ENCODE measurements at places on chromosomes 13 and 19. TPM values are rescaled to one million over a fixed set of nuclear protein-coding genes. Genes with fewer than 3 reads are reported as not detected.

ZNF582 gene
- 0.20 TPM for total RNA-seq

COG3 gene
- 27.7 TPM for total RNA-seq

PSG11 gene
- total RNA-seq = not detected

LILRA1 gene
- not detected for total RNA-seq

ZNF730 gene
- 27.9 TPM for total RNA-seq

WDR87 gene
- total RNA-seq = 0.09 TPM

SLC6A16 gene
- 15.8 TPM for total RNA-seq

TNFSF9 gene
- total RNA-seq = 16.1 TPM

TRPC4 gene
- total RNA-seq = not detected

GRCh38 chr13:29594303-29594709 lies 1.2 kb downstream of the SLC7A1 start:
- peak; percentile 68 for DNase-seq

GRCh38 chr13:30255696-30256095 lies 51.7 kb downstream of the KATNAL1 start:
- no peak for DNase-seq

DNA sequence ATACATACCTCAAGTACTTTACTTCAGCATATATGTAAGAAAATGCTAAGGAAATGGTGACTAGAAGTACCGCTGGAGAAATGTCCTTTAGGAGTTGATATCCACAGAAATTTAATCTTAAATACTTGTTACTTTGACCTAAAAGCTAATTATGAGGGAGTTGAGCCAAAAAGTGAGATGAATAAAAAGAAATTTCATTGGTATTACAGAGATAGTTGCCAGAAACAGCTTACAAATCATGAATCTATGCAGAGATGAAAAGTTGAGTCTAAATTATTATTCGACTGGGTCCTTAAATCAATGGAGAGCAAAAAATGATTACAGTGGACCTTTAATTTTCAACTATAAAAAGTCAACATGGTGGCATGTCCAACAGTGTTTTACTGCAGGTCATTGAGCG lies 160.9 kb downstream of the MZT1 start:
- DNase-seq = no peak

DNA sequence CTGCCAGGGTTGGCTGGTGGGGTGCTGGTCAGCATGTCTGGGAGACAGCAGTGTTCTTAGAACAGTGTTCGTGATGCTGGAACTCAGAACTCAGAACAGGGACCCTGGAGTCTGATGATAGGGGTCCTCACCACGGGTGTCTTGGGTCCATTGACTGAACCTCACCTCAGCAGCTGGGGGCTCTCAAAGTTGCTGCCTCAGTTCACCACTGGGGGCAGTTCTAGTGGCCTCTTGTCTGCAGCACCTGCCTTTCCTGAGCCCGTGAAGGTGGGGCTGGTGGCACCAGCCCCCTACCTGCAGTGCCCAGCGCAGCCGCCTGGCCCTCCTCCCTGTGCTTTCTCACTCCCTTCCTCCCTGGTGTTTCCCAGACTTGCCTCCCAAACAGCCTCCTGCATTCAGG lies 28.5 kb downstream of the SAFB start:
- no peak for DNase-seq

DNA sequence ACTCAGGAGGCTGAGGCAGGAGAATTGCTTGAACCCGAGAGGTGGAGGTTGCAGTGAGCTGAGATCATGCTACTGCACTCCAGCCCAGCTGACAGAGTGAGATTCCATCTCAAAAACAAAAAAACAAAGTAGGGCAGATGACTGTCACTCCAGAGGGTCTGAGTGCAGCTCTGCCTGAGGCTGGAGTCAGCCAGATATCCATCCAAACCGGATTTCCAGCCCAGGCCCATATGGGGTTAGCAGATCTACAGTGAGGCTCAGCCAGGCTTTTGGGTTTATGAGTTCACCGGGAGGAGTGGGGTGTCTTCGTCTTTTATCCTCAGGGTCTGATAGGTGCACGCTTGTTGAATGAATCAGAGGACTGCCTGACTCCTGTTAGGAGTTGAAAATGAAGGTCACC lies 19.0 kb downstream of the LAMP1 start:
- no peak for DNase-seq

DNA sequence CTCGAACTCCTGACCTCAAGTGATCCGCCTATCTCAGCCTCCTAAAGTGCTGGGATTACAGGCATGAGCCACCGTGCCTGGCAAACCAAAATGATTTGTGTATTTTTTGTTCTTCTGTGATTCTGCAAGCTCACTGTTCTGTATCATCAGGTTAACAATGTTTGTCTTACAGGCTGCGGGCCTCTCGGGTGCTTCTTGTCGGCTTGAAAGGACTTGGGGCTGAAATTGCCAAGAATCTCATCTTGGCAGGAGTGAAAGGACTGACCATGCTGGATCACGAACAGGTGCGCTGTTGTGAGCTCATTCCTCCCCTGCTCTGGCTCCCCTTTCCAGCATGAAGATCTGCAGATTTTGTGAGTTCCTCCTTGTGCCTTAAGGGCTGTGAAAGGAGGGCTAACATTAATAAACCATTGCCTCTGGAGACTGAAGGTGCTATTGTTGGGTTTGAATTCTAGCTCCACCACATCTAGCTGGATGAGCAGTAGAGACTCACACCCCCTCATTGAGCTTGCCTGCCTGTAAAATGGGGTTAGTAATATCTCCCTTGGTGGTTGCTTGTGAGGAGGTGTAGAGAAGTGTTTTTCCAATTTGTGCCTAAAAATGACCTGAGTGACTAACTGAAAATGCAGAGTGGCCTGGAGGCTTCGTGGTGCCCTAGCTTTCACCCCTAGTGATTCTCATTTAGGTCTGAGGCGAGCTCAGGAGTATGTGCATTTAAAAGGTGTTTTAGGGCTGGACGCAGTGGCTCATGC lies 12.9 kb downstream of the SAE1 start:
- DNase-seq = no peak

DNA sequence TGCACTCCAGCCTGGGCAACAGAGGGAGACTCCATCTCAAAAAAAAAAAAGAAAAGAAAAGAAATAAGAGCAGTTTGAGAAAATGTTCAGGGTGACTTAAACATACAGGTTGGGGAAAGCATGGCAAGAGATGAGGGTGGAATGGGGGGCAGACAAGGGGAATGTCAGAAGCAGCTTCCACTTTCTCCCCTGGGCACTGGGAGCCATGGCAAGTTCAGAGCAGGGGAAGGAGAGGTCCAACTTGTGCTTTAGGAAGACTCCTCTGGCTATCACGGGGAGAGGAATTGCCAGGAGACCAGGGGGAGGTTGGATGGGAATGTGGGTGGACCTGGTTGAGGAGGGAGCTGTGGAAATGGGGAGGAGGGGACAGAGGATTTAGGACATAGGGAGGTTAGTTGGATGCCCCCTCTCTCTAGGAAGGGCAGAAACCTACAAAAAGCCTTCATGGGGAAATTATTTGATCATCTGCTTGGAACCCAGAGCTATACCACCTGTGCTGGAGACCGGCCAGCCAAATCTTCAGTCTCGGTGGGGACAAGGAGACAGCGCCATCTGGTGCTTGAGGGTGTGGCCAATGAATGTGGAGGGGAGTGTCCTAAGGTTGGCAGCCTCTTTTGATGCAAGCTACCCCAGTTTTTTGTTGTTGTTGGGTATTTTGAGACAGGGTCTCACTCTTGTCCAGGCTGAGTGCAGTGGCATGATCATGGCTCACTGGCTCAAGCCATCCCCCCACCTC lies 7.3 kb upstream of the STRN4 start:
- DNase-seq = peak; percentile 81

GRCh38 chr13:25881971-25882451 lies 169.8 kb downstream of the SHISA2 start:
- DNase-seq = no peak

DNA sequence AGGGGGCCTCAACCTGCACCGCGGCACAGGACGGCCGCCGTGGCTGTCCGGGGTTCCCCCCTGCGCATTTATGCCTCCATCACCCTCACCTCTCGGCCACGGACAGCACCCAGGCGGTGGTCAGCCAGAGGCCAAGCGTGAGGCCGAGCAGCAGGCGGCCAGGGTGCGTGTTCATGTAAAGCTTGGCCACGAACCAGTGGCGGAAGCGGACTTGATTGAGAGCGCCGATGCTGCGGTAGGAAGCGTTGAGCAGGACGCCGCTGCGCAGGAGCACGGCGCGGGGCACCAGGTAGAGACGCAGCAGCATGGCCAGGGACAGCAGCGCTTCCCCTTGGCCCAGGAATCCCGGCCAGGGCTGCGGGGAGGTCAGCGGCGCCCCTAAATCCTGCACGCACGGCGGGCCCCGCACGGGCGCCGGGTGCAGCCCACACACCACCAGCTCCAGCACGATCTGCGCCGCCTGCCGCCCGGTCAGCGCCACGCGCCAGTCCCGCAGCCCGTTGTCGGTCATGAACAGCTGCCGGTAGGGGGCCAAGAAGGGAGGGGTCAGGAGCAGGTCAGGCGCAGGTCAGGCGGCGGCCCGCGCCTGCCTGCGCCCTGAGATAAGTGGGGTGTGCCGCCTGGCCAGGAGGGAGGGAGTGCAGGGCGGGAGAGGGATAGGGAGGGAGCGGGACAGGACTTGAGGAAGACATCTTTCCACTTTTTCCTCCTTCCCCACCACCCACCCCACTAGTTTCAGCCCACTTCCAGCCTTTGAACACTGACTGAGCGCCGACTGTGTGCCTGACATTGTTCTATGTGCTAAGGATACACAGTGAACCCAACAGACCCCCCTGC lies 6.5 kb downstream of the KCNN4 start:
- no peak for DNase-seq

GRCh38 chr13:50012396-50013169 lies 2.7 kb upstream of the KCNRG start:
- DNase-seq = no peak

DNA sequence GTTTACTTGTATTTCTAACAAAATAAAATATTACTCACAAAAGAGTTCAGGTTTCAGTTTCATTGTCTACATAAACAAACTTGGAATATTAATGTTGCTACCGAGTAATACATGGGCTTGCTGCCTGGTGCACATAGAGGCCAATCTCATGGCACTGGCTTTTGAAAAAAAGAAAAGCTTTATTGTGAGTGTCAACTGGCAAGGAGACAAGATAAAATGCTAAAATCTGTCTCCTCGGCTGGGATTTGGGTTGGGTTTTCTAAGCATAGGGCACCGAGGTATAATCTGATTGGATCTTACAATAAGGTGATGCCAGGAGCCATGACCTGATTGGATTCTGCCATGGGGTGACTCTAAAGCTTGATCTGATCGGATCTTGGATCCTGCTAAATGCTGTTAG lies 1519.9 kb upstream of the MIR17HG start:
- DNase-seq = no peak

DNA sequence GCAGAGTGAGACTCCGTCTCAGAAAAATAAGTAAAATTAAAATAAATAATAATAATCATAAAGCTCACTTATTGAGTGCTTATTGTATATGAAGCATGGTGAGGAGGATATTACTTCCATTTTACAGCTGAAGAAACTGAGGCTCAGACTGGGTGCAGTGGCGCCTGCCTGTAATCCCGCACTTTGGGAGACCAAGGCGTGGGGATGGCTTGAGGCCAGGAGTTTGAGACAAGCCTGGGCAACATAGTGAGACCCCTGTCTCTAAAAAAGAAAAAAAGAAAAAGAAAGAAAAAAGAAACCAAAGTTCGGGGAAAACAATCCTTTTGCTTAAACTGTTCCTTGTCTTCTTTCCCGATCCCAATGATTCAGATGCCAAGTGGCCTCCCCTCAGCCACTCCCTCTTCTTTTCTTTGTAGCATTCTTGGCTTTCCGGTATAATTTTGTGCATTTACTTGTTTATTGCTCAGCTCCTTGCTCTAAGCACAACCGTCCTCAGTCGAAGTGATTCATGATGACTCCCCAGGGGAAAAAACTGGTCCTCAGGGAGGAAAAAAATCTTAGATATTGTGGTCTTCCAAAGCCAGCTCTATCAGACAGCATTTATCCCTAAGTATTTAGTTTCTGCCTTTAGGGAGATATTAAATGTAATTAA lies 965 bp upstream of the EIF3G start:
- DNase-seq = no peak

GRCh38 chr19:50794074-50794875 lies 4.1 kb downstream of the ACP4 start:
- peak; percentile 62 for DNase-seq

DNA sequence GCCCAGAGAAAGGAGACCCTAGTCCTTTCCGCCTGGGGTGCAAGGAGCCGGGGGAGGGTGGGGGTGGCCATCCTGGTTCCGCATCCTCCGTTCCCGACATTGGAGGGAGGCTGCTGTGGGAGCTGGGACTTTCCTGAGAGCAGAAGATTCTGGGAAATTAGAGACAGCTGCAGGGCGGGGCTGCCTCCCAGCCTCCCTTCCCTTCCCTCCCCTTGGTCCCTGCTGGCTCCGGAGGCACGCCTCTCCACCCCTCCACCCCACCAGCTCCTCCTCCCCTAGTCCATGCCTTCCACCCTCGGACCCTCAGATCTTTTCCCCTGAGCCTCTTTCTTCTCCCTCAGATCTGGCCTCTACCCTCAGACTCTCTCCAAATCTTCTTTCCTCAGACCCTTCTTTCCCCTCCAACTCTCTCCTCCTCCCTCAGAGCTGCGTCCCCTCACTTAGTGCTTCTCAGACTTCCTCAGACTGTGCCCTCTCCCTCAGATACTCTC lies 3.1 kb upstream of the BCL3 start:
- DNase-seq = no peak

DNA sequence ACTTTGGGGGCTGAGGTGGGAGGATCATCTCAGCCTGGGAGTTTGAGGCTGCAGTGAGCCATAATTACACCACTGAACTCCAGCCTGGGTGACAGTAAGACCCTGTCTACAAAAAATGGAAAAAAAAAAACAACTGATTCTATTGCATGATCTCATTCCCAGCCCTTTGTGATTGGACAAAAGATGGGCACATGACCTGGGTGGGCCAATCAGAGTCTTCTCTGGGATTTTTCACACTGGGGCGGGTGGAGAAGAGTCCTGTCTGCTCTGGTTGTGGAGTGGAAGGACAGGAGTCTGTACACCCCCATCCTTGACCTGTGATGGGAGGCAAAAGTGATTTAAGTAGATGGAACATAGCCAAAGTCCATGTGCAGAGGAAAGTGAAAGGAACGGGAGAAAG lies 170.5 kb downstream of the UQCRFS1 start:
- DNase-seq = no peak

DNA sequence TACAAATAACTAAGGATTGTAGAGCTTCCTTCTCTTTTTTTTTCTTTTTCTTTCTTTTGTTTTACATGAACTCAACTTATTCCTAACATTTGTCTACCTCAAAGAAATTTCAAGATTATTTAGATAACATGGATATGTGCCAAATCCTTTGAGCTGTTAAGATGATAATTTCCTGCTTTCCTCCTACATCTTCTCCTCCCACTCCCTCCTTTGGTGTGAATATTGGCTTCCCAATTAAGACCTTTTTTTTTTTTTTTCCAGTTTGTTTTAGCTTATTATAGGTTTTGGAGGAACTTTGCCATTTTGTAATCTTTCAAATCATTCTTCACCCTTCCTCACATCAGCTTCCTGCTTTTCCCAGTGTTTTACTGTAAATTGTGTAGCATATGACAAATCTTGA lies 10.6 kb downstream of the NHLRC3 start:
- no peak for DNase-seq

GRCh38 chr19:41876847-41877832 lies at the start of gene CD79A:
Gene CD79A, plus strand, starts transcription at chr19:41877279. Its CDS starts 26 bp downstream, at chr19:41877305.
- DNase-seq = peak; percentile 99

All from OCI-LY7 (cell line).